Renal cortex interstitium (tissue), 15 donors: ENCODE measurements at places on chromosomes 11 and 22.

DNA sequence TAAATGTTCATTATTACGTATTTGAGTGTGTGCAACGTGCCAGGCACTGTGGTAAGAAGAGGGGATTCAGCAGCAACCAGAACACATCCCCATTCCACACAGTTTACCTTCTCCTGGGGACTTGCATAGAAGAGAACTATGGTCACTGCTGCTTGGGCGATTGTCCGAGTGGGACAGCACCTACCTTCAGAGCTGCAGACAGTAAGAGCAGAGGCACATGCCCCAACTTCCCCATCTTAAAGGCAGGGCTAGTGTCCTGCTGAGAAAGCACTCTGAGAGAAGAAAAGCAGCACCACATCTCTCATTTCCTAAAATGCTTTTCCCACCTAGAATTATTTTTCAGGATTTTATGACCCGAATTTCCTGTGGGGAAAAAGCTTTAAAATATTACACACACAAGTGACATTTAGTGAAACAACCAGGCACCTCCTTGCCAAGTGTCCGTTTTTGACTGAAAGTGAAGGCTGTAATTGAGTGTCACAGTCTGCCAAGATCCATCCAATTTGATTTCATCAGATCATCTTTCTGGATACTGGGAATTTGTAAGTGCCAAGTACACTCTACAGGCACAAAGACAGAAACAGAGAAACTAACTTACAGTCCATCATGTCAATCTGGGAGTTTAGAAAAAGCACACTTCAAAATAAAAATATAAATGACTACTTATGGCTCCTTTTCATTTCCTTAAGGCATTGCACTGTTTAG is 24.6 kb downstream of the TRAF6 start:
- DNase-seq, result no peak

DNA sequence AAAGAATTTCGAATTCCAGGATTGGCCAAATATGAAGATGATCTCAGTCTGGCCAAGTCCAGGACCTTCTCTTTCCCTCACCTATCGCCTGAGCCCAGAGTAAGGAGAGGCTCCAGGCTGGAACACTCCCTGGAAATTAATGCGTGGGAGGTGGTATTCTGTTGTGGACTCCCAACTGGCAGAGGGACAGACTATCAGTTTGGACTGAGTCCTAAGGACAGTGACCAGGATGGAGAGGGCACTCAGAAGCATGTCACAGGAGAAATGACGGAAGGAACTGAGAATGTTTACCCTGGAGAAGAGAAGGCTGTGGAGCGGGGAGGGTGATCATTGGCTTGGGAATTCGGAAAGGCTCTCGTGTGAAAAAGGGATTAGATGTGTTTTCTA is 84.4 kb downstream of the RPL27A start:
- DNase-seq, result no peak

DNA sequence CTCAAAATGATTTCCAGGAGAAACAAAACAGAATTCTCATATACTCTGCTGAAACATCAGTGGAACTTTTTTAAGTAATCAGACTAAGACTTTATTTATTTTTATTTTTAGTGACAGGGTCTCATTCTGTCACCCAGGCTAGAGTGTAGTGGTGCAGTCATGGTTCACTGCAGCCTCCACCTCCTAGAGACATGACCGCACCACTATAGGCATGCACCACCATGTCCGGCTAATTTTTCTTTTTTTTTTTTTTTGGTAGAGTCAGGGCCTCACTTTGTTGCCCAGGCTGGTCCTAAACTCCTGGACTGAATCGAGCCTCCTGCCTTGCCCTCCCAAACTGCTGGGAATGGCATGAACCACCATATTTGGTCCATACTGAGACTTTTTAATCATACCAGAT is 42.9 kb downstream of the PRDM10 start:
- no peak for DNase-seq

DNA sequence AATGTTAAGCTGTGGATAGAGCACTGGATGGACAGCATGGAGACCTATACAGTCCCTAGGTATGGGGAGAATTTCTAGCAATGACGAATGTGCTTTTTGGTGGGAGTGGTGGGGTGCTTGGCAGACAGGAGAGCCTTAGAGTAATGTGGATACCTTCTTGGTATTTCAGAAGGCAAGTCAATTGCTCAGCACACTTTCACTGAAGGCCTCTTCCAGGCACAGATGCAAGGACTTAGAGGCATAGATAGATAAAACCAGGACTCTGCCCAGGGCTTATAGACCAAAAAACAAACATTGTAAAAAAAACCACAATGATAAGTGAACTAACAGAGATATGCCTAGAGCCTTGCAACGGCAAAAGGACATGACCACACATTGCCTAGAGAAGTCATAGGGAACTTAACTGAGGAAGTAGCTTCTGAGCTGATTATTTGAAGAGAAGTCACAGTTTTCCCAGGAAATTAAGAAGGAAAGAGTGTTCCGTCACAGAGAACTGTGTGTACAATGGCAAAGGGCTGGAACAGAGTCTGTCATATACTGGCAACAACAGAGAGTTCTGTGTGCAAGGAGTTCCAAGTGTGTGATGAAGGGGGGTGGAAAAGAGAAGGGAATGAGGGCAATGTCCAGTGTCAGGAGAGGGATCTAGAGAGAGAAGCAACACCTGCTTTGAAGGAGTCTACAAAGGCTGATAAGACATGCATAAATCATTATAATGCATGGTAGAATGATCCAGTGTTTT is 65.9 kb upstream of the PICALM start:
- DNase-seq, result no peak

GRCh38 chr11:70935006-70935768 is 317.2 kb downstream of the SHANK2 start:
- no peak for DNase-seq

DNA sequence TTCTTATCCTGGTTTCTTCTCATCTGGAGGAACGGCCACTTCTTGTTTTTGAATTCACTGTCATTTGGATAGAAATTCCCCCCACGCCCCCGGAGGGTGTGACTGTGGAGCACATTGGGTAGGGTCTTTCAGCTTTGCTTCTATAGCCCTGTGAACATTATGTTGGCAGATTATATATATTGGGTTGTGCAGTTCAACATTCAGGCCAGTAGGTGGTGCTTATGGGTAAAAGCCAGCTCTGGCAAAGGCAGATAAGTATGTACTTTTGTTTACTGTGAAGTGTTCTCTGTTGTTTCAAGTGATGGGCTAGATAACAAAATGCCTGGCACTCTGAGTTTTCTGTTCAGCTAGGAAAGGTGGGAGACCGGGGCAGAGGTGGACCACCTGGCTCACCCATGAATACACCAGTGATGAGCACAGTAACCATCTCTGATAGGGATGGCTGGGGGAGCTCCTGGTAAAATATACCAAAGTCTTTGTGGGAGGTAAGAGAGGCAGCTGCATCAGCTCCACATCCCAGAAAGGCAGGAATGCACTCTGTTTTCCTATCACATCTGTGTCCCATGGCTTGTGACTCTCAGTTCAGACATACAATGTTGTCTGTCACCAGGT is 1348.2 kb upstream of the RAG2 start:
- no peak for DNase-seq

- DNase-seq, result no peak
Measured at GRCh38 chr11:72807021-72807693, 7.1 kb upstream of the ATG16L2 start.

- no peak for DNase-seq
Measured at GRCh38 chr11:23555085-23555484, 694.8 kb upstream of the CCDC179 start.

DNA sequence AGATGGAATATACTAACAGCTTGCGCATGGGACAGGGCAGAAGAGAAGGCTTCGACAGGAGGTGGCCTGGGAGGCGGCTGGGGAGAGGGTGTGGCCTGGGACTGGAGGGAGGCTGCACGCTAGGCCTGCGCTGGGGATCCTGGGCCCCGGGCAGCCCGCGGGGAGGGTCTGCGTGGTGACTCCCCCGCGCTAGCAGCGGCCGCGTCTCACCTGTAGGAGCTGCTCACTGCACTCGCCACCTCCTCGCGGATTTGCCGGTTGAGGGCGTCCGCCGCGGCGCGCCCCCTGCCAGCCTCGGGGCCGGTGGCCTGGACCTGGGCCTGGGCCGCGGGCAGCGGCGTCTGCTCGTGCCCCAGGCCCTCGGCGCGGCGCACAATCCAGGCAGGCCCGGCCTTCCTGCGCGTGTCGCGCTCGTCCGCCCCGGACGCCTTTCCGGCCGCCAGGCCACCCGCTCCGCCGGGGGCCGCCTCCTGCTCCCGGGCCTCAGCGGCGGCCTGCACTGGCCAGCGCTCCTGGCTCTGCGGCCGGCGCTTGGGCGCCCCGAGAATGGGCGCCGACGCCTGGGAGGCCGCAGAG is 1.5 kb downstream of the MAP6 start:
- no peak for DNase-seq

GRCh38 chr11:103699216-103699615 is 337.2 kb upstream of the DDI1 start:
- no peak for DNase-seq

DNA sequence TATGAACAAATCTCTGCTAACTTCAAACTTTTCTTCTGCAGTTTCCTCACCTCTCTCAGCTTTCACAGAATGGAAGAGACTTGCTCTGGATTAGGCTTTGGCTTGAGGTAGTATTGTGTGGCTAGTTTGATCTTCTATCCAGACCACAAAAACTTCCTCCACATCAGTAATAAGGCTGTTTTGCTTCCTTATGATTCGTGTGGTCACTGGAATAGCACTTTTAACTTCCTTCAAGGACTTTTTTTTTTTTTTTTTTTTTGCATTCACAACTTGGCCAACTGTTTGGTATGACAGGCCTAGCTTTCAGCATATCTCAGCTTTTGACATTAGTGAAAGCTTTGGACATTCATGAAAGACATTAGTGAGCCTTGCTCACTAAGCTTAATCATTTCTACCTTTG is 47.5 kb upstream of the LRRC55 start:
- DNase-seq, result no peak

GRCh38 chr11:78653294-78653909 is 78.7 kb upstream of the NARS2 start:
- no peak for DNase-seq

DNA sequence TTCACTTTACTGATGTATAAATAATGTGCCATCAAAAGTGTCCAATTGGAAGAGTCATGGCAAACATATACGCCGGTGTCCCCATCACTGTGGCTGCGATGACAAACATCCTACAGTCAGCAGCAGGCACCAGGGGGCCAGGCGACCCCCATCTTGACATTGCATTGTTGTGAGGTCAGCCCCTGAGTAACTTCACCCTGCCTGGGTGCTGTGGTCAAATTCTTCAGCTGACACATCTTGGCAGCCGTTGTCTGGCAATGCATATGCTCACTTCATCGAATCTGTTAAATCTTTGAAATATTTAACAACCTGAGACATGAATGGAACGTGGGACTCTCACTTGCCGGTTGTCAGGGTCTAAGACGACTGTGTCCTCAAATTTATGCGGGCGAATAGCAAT is 430.9 kb downstream of the BRD1 start:
- no peak for DNase-seq

DNA sequence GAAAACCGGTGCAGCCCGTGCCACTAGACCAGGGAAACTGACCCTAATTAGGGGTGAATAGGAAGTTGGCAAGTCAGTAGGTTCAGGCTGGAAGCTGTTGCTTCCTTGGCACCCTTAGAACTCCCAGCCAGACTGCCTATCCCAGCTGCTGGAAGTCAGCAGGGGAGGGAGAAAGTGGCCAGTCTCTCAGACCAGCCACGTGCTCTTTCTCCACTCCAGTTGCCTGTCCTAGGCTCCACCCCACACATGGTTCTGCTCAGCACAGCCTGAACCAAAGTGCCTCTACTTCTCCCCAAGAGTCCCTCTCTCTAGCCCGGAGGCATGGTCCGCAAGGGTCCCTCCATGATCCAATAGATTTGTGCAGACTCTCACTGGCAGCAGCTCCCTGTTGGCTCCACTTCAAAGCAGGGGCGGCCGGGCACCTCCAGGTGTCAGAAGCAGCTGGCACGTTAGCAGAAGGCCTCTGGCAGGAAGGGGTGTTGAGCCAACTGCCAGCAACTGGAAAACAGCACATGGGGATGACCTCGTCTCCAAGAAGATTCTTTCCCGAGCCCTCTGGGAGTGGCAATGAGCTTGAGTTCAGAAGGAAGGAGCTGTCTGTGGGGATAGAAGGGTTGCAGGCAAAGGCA is 27.7 kb downstream of the ARFGAP2 start:
- no peak for DNase-seq

DNA sequence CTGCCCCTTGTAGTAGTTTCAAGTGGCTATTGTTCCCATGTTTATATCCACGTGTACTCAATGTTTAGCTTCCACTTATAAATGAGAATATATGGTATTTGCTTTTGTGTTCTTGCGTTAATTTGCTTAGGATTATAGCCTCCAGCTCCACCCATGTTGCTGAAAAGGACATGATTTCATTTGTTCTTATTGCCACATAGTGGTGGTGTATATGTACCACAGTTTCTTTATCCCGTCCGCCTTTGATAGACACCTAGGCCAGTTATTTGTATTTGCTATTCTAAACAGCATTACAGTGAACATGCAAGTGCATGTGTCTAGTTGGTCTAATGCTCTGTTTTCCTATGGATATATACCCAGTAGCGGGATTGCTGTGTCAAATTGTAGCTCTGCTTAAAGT is 6.8 kb downstream of the OR51B2 start:
- no peak for DNase-seq

DNA sequence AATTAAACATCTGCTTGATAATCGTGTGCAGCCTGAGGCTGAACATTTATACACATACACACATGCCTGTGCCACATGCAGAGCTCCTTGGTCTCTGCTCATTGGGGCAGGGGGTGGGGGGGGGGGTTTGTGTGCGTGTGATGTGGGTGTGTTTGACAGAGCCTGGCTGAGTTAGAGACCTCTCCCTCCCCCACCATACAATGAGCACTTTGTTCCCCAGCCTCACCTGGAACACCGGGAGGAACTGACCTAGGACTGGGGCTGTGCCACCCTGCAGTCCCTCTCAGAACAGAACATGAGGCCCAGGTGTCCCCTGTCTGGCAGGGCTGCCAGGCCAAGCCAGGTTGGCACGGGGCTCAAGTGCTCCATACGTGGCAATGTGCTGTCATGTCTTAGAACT is 96.6 kb downstream of the TP53I11 start:
- no peak for DNase-seq

GRCh38 chr11:5291207-5291838 is 10.4 kb downstream of the OR51B4 start:
- no peak for DNase-seq

GRCh38 chr11:12087075-12088004 is 23.1 kb upstream of the MICAL2 start:
- DNase-seq, result no peak
